ENCODE measurements at places on chromosomes 16 and 17.

- DNase-seq = no peak
These were observed 32.2 kb downstream of the FAM222B start for GRCh38 chr17:28810437-28810836.

DNA sequence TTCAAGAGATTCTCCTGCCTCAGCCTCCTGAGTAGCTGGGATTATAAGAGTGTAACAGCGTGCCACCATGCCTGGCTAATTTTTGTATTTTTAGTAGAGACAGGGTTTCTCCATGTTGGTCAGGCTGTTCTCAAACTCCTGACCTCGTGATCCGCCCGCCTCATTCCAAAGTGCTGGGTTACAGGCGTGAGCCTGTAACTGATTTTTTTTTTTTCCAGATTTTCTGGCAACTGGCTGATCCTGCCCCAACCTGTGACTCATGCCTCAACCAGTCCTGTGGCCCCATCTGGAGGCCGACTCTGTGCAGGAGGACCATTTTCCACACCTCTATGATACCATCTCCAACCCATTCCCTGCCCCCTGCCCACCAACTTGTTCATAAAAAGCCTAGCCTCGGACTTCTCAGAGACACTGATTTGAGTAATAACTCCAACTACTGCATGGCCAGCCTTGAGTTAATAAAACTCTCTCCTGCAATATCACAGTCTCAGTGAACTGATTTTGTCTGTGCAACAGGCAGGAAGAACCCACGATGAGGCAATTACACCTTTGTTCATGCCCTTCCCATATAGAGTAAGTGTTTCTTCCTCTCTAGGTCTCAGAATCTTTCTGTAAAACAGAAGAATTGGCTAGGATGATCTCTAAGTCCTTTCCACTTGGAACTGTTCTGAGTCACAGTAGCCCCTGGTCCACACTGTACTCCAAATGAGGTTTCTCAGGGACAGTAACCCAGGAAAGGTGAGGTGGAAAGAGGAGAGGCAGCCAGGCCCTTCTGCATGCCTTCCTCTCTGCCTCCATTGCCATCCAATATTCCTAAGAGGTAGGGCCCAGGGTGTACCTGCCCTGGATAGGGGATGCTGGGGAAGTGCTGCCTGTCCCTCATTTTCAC lies 8.8 kb upstream of the CNOT1 start:
- no peak for DNase-seq

DNA sequence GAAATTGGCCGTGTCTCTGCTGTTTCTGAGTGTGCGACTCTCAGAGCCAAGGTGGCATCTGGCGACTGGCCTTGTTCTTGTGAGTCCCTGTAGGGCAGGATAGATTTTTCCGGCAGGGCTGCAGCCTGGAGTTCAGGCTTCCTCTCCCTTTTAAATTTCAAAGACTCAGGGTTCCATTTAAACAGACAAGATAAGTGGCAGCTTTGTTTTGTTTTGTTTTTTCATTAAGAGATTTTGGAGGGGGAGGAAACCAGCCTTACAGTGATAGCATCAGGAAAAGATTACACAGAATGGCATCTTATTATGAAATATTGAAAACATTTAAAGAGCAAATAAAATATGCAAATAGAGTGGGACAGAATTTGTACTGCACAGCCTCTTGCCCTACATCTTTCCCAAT lies 151.3 kb downstream of the RPTOR start:
- no peak for DNase-seq

DNA sequence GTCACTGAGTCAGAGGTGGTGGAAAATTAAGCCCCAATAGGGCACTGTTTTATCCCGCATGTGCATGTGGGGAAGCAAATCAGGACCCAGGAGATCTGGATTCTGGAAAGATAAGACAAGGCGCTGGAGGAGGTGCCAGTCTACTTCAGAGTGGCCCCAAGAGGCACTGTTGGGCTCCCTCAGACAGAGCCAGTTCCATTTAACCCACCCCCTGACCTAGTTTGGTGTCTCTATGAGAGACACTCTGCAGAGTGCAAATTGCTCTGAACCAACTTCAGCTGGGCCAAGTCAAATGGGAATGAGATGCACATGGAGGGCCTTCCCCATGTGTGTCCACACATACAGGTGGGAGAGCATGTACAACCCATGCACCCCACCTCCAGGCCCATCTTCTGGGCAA lies 71.1 kb upstream of the MED9 start:
- DNase-seq = no peak

DNA sequence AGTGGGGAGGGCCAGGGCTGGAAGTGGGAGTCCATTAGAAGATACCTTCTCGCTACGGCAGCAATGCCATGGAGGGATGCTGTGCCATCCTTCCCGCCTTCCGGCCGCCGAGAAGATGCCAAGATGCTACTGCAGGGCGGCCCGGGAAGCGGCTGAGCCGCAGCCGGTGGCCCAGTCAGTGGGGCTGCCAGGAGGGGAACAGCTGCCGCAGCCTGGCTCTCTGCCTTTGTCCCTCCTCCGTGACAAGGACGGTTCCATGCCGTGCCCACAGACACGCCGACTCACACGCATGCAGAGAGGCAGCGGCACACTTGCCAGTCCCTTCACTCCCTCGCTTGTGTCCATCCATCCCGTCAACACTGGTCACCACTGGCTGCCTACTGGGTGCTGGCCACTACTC lies 20.2 kb upstream of the NCBP3 start:
- DNase-seq = no peak

DNA sequence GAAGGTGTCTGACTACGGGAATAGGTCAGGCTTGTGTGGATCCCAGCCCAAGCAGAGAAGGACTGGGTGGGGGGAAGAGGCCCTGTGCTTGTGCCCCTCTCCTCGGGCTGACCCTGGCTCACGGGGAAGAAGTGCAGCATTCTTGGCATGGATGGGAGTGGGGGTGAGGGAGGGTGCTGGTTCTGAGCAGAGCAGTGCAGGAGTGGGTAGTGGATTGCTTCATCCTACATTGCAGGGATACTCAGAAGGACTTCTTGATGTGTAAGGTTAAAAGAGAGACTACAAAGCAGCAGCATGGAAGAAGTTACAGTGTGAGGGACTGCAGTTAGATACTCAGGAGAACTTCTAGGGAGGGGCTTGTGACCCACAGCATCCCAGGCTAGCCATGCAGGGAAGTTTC lies 2.1 kb downstream of the ARHGAP23 start:
- DNase-seq = no peak

DNA sequence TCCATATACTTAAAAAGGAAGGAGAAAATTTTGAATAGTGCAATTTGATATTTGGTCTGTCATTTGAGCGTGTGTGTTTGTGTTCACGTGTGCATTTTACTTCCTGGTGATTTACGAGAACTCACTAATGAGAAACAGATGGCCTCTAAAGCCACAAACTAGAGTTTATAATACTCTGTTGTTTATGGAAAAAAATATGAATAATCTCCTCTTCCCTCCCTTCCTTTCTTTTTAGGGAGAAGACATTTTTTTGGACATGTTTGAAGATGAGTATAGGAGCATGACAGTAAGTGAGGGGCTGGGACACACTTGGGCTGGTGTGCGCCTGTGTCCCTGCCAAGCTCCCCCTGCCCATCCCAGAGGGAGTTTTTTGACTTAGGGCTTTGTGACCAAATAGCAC lies 102.7 kb downstream of the CLEC16A start:
- no peak for DNase-seq

GRCh38 chr17:72671016-72671415 lies 421.5 kb downstream of the SLC39A11 start:
- no peak for DNase-seq

DNA sequence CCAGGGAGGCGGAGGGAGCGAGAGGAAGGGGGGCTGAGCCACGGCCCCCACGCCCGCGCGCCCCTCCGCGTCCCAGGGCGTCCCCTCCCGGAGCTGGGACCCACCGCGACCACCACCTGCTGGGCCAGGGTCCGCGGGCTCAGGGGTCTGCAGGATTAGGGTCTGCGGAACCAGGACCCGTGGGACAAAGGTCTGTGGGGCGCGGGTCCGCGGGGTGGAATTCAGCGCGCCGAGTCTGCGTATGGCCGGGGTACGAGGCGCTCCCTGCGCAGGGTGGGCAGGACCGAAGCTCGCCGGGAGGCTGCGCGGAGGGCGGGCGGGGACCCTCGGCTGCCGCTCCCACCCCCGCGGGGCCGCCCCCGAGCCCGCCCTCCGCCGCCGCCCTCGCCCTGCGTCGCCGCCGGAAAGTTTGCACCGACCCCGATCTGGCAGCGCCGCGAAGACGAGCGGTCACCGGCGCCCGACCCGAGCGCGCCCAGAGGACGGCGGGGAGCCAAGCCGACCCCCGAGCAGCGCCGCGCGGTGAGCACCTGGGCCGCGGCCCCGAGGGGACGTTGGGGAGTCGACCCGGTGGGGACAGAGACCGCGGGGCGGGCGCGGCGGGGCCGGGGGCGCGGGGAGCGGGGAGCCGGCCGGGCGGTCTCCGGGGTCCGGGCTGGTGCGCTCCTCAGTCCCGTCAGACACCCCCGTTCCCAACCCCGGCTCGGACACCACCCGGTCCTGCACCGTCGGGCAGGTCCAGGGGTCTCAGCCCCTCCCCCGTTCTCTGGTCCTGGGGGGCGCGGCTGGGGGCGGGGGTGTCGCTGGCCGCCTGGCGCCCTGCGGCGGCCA lies at the start of gene GCGR:
TSS of gene GCGR (plus strand) at position 423 of the 831 bp plus-strand sequence. CDS start 4,869 bp downstream, outside the sequence.
- no peak for DNase-seq

DNA sequence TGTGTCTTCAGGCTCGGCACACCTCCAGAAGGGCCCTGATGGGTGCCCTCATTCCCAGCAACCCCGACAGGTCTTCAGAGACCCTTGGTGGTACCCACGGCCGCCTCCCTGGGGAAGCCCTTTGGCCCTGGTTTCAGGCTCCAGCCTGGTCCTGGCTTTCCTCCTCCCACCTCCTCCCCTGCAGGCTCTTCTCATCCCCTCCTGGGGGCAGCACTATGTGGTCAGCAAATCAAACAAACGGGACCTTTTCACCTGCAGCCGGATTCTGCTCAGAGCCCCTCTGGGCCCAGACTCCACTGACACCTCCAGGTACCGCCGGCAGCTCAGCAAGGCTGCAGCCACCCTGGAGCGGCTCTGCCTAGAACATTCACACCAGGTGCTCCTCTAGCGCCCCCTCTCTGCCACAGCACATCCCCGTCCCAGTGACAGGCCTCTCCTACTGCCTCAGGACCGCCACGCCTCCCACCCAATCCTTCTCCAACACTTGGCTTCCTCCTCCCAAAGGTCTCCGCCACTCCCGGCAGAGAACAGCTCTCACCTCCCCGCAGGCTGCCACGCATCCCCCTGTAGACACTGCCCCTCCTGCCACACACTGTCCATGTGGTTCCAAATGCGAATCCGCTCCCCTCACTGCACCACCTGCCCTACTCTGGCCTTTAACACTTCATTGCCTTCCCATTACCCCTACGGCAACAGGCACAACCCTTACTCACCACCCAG lies 12.0 kb downstream of the CORO7 start:
- DNase-seq = no peak

DNA sequence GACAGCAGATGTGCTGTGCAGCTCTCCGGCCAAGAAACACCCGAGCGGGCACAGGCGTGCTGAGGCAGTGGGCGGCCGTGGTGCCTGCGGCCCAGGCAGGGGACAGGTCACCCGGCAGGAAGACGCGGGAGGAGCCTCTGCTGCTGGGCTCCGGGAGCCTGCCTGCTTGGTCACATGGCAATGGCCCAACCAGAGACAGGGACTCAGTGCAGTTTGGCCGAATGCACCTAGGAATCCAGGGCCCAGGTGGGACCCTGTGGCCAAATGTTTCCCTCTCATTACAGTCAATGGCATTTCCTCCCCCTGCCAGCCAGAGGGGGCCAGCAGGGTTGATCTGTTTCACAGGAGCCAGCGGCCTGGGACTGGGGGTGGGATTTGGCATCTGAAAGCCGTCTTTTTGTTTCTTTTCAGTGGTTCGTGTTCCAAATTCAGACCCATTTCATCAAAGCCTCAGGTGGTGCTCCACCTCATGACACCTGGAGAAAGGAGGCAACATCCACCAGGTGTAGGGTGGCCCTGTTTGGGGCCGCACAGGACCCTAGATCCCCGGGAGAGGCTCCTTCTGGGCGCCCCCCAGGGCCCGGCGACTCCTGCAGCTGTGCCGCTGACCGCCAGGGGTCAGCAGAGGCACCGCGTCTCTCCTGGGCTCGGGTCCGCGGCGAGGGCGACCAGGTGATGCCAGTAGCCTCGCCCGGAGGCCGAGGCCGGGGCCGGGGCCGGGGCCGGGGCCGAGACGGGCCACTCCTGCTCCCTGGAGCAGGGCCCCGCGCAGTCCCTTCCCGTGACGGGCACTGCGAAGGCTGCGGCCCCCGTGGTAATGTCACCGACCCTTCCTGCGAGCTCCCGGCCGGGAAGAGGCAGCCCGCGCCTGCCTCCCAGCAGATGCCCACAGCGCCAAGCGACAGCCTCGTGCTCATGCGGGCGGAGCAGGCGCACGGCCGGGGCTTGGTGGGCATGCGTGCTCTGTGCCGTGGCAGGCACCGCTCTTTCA lies 118.5 kb downstream of the C16orf78 start:
- DNase-seq = peak; percentile 24

DNA sequence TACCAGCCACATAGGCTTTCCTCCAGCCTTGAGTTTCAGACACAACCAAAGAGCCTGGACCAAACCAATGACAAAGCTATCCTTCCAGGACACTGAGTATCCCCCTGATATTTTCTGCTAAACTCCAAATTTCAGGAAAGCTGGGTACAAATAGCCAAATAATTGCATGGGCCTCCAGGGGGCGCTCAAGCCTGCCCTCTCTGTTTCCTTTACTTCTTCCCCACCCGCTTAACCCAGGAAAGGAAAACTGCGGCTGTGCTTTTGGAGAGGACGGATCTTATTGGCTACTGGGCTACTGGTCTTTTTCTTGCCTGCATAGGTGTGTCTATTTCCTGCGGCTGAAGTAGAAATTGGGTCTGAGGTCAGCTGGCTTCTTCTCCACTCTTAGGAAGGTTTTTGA lies 30.1 kb downstream of the GNGT2 start:
- peak; percentile 60 for DNase-seq

DNA sequence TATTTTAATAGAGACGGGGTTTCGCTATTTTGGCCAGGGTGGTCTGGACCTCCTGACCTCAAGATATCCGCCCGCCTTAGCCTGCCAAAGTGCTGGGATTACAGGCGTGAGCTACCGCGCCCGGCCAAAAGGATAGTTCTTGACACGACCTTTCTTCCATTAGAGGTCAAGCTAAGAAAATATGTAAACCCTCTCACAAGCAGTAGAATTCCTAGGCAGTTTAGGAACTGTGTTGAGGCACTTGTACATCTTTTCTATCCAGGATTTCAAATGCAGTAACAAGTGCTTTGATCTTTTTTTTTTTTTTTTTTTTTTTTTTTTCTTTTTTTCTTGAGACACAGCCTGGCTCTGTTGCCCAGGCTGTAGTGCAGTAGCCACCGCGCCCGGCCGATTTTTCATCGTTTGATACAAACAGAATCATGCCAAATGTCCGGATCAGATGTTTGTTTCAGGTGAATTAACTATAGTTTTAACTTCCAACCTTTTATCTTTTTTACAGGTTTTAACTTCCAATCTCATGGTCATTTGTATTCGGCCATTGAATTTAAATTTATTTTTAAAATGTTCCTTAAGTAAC lies 1.5 kb upstream of the ARL6IP1 start:
- DNase-seq = no peak

GRCh38 chr17:76087531-76087930 lies 8.5 kb downstream of the ZACN start:
- no peak for DNase-seq
